MM.1S (cell line): ENCODE measurements at places on chromosomes 4 and X.
A peak's percentile ranks its signal among the peaks of the same experiment; 100 is the strongest.

DNA sequence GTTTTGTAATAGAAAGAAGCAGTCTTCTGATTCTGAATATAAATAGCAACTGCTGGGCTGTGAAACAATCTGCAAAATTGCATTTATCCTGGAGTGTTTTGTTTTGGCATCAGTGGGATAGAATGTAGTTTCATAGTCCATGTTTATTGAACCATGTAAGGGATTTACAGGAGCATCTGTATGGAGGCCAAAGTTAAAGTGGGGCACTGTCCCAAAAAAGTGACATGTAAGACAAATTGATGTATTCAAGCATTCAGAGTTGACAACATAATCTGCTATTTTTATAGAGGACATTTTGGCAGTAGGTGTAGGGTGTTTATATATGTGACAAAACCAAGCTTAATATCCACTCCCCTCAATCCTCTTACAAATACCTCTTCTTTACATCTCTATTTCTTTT, 200.5 kb upstream of the ANK2 start:
- no peak for DNase-seq

GRCh38 chrX:52933213-52933612, 25.1 kb downstream of the FAM156A start:
- no peak for DNase-seq

- DNase-seq, result no peak
Measured at GRCh38 chr4:110926841-110927400, 304.0 kb upstream of the PITX2 start.

- no peak for DNase-seq
Measured at GRCh38 chrX:101229170-101229569, 9.6 kb downstream of the DRP2 start.

- peak; percentile 33 for DNase-seq
Measured at GRCh38 chrX:153687121-153688039, at the start of gene SLC6A8. Gene SLC6A8 (plus strand): TSS chrX:153687926. CDS start chrX:153688575, 649 bp downstream.

- no peak for DNase-seq
Measured at GRCh38 chrX:130395341-130395740, 6.4 kb upstream of the RBMX2 start.

DNA sequence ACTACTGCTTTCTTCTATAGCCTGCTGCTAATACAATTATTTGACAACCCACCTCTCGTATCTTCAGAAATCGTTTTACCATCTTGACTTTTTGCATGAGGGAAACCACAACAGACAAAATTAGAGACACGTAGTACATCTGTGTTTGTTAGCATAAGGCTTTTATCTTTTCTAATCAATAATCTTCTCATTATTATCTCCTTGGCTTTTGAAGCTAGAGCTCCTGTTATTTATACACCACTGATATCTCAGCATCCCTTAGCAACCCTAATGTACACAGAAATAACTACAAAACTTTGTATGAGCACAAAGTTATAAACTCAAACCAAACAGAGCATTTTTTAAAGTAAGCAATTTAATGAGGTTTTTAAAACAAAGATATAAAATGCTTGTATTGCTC, 39.7 kb downstream of the CORIN start:
- no peak for DNase-seq

GRCh38 chr4:21001490-21001889, 301.2 kb downstream of the PACRGL start:
- DNase-seq, result no peak

DNA sequence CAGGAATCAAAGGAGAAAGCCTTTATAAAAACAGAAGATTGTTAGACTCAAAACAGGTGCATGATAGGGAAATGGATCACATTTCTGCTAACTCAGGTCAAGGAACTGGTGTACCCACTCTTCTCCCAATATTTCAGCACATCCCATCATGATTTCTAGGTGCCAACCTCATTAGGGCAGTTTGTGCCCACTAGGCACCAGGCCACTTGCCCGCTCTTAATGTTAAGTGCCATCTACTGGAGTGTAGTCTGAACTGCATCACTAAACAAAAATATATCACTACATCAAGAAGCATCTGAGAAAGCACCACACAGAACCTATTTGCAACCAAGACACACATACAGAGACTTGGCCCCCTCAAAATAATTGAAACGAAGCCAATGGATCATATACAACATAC, 140.4 kb upstream of the GRID2 start:
- peak; percentile 27 for DNase-seq

GRCh38 chr4:115334736-115335411, 221.5 kb upstream of the NDST4 start:
- DNase-seq, result peak; percentile 60

- peak; percentile 53 for DNase-seq
Measured at GRCh38 chrX:119488749-119489148, 20.5 kb downstream of the SLC25A5 start.

- no peak for DNase-seq
Measured at GRCh38 chr4:165133150-165133549, 20.5 kb upstream of the TMEM192 start.

DNA sequence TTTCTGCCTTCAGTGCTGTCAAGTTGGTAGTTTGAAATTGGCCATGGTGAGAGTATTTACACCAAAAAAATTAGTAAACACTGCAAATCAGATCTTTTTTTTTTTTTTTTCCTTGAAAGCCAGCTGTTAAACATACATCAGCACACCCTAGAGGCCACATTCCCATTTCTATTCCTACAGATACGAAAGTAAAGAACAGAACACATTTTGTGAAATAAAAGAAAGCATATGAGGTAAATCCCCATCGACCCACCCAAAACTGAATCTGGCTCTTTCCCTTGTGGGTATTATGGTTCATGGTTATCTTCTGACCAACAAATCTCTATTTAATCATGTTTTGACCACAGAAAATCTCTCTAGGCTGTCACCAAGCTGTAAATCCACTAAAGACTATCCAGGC, 41.8 kb upstream of the AP1AR start:
- DNase-seq, result no peak

- peak; percentile 82 for DNase-seq
Measured at GRCh38 chrX:120456973-120457372, 12.1 kb downstream of the LAMP2 start.

- no peak for DNase-seq
Measured at GRCh38 chr4:121209171-121209570, 45.0 kb upstream of the TNIP3 start.

DNA sequence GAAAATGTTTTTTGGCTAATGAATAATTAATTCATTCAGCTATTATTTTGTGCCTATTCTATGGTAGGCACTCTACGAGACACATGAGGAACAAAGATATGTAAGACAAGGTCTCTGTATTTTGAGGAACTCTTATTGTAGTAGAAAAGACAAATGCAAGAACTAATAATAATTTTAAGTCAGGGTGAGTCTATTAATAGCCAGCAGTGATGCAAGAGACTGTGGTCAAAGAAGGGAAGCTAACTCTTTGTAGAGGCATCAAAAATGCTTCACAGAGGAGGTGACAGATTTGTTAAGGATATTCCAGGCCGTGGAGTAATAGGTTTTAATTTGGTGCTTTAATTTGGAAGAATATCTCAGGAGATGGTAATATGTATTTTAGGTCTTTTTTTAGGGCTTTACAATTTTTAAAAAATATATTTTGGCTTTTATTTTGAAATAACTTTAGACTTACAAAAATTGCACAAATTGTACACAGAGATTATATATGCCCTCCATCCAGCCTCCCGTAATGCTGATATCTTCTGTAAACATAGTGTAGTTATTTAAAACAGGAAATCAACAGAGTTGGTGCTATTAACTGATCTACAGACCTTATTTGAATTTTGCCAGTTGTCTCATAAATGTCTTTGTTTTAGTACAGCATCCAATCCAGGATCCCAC, 48.1 kb downstream of the DCLK2 start:
- DNase-seq, result peak; percentile 49
